Type B pancreatic cell (in vitro differentiated cells): ENCODE measurements at places on chromosomes 3 and 15.

- DNase-seq: no peak
Measured at GRCh38 chr3:7964899-7965298, 536.7 kb upstream of the LMCD1 start.

- DNase-seq: no peak
Measured at GRCh38 chr15:78048628-78048920, 28.9 kb downstream of the TBC1D2B start.

DNA sequence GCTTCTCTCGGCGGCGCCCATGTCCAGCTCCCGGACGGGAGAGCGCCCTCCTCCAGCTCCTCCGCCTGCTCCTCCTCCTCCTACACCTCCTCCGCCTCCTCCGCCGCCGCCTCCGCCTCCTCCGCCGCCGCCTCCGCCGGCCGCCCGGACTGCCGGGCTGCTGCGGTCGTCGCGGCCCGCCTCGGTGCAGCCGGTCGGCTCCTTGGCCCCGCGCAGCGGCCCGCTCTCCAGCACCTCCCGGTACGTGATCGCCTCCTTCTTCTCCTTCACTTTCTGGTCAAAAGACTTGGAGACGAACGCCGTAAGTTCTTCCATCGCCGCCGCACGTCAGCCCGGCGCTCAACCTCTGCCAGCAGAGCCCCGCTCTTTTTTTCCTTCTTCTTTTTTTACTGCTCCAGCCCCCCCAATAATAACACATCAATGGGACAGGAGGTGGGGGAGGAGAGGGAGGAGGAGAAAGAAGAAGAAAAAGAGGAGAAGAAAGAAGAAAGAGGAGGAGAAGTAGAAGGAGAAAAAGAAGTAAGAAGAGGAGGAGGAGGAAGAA lies 438 bp downstream of the SHOX2 start:
- DNase-seq: no peak

GRCh38 chr3:122943828-122944190 lies 83.8 kb downstream of the SEMA5B start:
- DNase-seq: no peak

DNA sequence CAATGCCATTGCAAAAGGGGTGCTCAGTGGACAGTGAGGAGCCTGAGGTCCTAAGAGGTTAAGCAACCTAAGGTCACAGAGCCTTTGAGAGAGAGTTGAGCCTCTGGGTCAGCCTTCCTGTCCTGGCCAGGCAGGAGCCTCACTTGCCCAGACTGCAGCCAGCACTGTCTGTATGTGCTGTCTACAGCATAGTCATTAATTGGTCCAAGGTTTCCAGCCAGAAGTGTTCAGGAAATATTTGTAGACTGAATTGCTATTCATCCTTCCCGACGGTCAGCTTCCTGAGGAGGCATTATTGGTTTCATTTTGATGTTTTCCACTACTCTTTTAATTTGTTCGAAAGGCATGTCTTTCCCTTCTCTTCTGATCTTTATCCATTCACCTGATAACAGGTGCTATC lies 8.1 kb downstream of the SEC13 start:
- no peak for DNase-seq

GRCh38 chr3:128267541-128267940 lies 114.3 kb downstream of the EEFSEC start:
- no peak for DNase-seq

- no peak for DNase-seq
Measured at GRCh38 chr3:146803745-146804144, 198.6 kb upstream of the PLSCR5 start.

DNA sequence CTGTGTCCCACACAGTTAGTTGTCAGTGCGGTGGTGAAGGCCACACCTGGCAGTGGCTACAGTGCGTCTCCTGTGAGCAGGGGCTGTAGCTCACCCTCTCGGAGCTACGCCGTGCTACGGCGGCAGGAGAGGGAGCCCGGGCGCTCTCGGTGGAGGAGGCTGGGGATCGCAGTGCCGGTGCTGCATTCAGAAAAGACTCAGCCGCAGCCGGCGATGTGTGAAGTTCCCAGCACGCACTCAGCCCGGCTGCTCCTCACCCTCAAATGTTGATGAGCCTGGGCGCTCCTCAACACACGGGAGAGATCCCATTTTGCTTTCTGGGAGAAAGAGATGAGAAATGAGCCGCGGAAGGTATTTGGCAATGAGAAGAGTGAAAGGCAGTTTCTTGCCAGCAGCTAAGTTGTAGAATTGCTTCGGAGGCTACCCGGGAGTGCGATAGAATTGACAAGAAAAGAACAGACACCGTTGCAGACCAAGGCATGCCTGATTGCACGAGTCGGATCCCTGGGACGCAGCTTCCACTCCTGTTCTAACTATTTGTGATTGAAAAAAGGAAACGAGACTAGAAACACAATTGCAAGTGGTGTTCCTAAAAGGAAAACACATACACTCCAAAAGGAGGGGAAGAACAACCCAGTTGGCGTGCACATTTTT lies at the start of gene UNC13C:
UNC13C (plus strand) TSS at position 189 of the 654 bp plus-strand sequence. CDS start 34,463 bp downstream, outside the sequence.
- no peak for DNase-seq

- no peak for DNase-seq
Measured at GRCh38 chr3:184305577-184305976, 6.5 kb downstream of the PSMD2 start.

- DNase-seq: no peak
Measured at GRCh38 chr3:59247402-59247841, 197.6 kb upstream of the CFAP20DC start.

- DNase-seq: no peak
Measured at GRCh38 chr3:312160-312733, 115.7 kb downstream of the CHL1 start.

DNA sequence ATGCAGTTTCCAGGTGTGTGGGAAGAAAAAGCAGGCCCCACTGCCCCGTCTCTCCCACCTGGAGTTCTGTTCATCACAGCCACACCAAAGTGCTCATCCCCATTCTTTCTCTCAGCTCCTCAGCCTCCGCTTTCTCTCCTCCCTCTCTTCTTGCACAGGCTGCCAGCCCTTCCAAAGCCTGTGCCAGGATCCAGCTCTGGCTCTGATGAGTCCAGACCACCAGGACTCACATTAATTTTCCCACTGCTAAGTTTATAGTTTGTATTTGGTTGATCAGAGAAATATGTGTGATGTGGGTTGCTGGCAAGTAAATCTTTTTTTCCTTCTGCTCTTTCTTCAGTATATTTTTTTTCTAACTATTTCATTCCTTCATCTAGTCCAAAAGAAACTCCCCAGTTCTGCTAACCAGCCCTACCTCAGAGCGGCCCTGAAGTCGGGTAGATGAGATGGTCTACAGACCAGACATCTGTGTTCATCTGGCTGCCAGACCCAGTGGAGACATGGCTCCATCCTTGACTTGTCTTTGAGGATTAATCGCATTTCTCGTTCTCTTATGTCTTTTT lies 49.8 kb downstream of the BOC start:
- DNase-seq: no peak

- DNase-seq: no peak
Measured at GRCh38 chr15:92077353-92078085, 224.0 kb downstream of the SLCO3A1 start.

DNA sequence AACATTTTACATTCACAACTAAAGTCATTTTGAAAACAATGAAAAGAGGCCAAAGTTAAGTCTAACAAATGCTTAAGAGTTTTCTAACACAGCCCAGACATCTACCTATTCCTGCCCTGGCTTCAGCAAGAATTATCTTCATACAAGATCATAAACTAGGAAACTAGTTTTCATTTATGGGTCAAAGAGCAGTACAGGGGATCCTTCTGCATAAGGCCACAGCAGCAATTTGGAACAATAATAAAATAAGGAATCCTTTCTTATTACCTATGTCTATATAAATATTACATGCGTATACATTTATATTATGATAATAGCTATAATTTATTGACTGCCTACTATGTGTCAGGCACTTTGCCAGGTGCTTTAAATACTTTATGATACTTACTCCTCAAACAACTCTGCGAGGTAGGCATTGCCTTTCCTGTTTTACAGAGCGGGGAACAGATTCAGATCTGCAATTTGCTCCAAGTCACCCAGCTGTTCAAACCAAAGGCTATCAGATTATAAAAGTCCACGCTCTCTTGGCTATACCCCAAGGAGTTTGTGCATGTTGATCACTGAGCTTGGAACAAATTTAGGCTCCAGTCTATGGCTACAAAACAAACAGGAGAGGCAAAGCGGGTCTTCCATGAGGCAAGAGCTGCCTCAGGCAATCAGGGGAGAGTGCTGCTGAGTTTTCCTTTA lies 196.4 kb downstream of the RORA start:
- no peak for DNase-seq

DNA sequence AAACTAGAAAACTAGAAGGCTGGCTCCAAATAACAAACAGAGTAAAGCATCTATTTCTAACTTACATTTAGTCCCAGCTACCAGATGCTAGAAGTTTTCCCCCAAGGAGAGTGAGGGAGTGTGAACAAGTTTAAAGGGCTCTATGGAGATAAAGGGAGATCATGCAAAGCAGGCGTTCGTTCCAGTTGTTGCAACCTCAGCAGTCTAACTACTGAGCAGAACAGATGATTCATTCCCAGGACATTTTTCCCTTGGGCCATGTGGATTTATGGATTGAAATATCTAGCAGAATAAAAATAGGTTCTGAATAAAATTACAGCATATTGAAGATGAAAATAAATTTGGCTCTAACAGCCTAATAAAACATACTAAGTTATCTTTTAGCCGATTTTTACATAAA lies 154.8 kb upstream of the TTC14 start:
- no peak for DNase-seq

DNA sequence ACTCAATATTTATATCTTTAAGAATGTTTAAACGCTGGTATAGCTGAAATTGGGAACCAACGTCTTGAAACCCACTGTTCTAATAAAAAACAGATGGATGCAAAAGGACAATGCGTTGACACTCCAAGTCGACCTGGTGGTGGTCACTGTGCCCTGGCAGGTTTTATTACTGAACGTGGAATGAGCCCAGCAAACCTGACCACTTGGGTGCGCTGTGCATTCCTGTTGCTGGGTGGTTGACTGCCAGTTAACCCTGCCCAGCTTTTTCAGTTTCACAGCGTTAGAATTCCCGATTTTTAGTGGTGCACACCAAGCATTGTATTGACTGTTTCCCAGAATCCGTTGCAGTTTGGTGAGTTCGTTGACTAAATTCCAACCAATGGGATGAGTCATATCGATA lies 384.4 kb downstream of the OCA2 start:
- no peak for DNase-seq

- DNase-seq: peak; percentile 92
Measured at GRCh38 chr15:42490671-42491538, at the start of gene ZNF106. TSS of gene ZNF106 (minus strand) at chr15:42491141. CDS start at chr15:42472289, 18,852 bp downstream.

GRCh38 chr3:65713016-65713415 lies 325.7 kb downstream of the MAGI1 start:
- DNase-seq: no peak

DNA sequence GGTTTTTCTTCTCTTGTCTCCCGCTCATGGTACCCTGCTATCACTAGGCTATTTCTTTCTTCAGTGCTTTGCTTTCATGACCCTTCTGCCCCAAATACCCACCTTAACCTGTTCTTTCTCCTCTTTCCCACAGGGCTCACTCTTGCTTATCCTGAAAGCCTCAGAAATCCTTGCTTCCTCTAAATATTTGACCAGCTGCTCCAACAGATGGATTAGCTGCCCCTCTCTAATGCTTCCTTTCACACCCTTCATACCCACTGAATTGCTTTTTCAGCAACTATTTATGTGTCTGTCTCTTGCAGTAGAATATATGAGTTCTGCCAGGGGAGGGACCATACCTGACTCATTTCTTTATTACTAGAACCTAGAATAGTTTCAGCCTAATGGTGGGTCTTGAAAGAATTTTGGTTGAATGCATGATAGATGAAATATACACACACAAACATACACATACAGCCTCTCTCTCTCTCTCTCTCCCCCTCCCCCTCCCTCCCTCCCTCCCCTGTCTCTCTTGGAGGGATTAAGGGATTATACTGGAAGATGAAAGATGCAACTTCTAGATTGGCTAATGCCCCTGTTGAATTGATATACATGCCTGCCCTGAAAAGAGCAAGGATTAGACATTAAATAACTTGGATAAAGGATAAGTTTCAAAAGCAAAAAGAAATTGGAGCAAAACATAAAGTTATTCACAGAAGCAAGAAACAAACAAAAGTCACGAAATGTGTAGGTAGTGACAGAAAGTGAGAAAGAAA lies 95.0 kb upstream of the GADL1 start:
- DNase-seq: no peak

- no peak for DNase-seq
Measured at GRCh38 chr3:87848003-87848402, 210.8 kb downstream of the CGGBP1 start.

DNA sequence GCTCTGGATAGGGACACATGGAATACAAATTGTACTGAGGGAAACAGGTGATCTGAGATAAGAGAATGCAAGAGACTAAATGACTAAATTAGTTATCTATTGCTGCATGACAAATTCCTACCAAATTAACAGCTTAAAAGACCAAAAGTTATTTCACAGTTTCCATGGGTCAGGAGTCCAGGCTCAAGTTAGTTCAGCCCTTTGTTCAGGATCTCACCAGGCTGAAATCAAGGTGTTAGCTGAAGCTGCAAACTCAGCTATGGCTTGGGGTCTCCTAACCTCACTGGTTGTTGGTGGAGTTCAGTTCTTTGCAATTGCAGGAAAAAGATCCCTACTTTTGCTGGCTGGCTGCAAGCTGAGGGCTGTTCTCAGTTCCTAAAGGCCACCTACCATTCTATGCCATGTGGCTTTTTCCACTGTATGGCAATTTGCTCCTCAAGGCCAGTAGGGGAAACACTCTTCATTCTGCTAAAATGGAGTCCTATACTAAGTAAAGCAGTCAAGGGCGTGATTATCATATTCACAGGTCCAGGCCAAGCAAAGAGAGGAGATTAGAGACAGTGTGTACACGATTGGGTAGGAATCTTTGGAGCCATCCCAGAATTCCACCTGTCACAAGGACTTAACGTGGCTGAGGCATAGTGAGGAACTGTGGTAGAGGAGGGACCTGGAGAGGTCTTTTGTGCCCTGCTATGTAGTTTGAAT lies 53.7 kb downstream of the THRB start:
- no peak for DNase-seq

GRCh38 chr3:155957412-155957880 lies 87.0 kb downstream of the GMPS start:
- no peak for DNase-seq

GRCh38 chr3:184173374-184173722 lies 1.3 kb upstream of the AP2M1 start:
- no peak for DNase-seq

- DNase-seq: no peak
Measured at GRCh38 chr3:69182588-69183316, 60.4 kb upstream of the LMOD3 start.

- no peak for DNase-seq
Measured at GRCh38 chr3:48411606-48412374, 18.1 kb downstream of the PLXNB1 start.

DNA sequence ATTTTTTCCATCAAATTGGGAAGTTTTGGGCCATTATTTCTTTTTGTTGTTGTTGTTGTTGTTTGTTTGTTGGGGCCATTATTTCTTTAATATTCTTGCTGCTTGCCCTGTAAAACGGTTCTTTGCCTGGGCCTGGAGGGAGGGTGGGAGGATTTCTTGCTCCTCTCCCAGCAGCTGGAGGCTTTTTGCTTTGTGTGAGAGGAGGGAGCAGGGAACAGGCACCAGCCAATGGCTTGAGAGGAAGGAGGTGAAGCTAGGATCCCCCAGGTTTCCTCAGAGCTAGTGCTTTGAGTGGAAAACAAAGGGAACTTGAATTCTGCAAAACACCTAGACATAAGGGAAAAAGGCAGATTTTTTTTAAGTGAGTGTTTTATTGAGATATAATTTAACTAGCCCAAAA lies 61.2 kb upstream of the DNAJC19 start:
- no peak for DNase-seq

- DNase-seq: no peak
Measured at GRCh38 chr15:65355173-65355987, 22.4 kb downstream of the IGDCC3 start.

GRCh38 chr15:40846841-40847222 lies 3.0 kb downstream of the SPINT1 start:
- DNase-seq: no peak
